ENCODE measurements at places on chromosomes 7 and 10.

- peak; percentile 75 for DNase-seq
Measured at GRCh38 chr7:515628-516027, 4.0 kb downstream of the PDGFA start.

DNA sequence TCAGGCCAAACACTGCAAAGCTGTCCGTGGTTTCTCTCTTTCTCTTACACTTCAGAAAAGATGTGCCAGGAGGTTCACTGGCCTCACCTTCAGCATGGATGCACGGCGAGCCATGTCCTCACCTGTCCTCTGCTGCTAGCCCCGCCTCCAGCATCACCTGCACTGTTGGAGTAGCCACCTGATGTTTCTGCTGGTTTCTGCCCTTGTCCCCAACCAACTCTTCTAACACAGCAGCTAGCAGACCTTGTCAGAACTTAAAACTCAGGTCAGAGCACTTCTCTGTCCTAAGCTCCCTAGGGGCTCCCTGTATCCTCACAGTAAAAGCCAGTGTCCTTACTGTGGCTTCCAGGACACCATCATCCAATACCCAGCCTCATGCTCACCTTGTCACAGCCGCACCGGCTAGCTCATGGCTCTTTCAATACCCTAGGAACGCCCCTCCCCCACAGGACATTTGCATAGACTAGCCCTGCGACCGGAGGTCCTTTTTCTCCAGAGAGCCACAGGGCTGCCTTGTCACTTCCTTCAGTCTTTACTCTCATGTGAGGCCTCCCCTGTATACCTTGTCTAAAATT lies 15.2 kb downstream of the PALD1 start:
- peak; percentile 82 for DNase-seq

DNA sequence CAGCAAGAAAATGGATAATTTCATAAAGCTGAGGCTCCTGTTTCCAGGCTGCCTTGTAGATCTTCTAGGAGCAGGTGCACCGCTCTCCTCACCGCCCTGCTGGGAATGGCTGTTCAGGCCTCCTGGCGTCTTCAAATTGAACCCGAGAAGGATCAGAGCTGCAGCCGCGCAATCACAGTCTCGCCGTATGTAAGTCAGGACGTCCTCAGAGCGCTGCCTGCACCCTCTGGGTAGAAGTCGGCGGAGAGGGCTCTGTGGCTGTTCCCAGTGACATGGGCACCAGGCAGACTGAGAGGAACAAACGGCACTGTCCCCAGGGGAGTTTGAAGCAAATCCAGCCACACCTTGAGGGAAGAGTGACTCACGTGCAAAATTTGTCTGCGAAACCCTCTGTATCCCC lies 476.9 kb downstream of the TCERG1L start:
- no peak for DNase-seq

DNA sequence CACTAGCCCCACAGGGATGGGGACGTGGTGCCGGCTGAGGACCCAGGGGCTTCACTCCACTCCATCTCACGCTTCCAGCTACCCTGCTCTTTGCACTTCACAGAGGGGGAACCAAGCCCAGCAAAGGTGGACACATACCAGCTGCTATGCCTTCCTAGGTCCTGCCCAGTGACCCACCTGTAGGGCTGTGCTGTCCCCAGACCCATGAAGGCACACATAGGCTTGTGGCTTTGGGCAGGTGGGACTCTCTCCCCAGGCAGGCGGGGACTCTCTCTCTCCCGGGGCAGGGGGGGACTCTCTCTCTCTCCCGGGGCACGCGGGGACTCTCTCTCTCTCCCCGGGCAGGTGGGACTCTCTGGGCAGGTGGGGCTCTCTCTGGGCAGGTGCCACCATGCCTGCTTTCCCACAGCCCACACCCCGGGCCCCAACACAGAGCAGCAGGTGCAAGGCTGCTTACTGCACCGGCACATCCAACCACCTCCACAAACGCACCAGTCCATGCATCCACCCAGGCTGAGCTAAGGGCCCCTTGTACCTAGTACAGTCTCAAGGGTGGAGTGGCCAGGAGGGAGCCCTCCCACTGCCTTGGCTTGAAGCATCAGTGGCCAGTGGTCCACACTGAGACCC lies 13.8 kb upstream of the GPR146 start:
- DNase-seq, result no peak

GRCh38 chr10:100793055-100793454 lies 47.7 kb downstream of the PAX2 start:
- DNase-seq, result no peak

DNA sequence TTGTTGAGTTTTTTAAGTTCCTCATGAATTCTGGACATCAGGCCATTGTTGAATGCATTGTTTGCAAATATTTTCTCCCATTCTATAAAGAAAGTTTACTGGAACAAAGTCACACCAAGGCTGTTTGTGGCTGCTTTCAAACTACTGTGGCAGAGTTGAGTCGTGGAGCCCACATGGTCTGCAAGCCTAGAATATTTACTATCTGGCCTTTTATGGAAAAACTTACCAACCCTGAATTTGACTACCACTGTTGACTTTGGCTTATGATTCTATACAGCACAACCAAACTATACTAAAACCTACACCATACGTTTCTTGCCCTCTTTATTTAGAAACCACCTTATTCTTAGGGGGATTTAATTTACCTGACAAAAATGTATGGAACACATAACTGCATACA lies 239.1 kb downstream of the KCNMA1 start:
- DNase-seq, result no peak
